GM04504 (cell line): ENCODE measurements at places on chromosomes 6 and 20.

GRCh38 chr20:59933849-59934585 lies 580 bp upstream of the SYCP2 start:
- DNase-seq = peak; percentile 52

- DNase-seq = no peak
Observed at GRCh38 chr6:14305624-14306023, 188.1 kb downstream of the CD83 start.

GRCh38 chr6:132567566-132567965 lies 2.6 kb upstream of the TAAR6 start:
- no peak for DNase-seq

GRCh38 chr20:31274441-31274840 lies 17.0 kb downstream of the DEFB115 start:
- DNase-seq = no peak

DNA sequence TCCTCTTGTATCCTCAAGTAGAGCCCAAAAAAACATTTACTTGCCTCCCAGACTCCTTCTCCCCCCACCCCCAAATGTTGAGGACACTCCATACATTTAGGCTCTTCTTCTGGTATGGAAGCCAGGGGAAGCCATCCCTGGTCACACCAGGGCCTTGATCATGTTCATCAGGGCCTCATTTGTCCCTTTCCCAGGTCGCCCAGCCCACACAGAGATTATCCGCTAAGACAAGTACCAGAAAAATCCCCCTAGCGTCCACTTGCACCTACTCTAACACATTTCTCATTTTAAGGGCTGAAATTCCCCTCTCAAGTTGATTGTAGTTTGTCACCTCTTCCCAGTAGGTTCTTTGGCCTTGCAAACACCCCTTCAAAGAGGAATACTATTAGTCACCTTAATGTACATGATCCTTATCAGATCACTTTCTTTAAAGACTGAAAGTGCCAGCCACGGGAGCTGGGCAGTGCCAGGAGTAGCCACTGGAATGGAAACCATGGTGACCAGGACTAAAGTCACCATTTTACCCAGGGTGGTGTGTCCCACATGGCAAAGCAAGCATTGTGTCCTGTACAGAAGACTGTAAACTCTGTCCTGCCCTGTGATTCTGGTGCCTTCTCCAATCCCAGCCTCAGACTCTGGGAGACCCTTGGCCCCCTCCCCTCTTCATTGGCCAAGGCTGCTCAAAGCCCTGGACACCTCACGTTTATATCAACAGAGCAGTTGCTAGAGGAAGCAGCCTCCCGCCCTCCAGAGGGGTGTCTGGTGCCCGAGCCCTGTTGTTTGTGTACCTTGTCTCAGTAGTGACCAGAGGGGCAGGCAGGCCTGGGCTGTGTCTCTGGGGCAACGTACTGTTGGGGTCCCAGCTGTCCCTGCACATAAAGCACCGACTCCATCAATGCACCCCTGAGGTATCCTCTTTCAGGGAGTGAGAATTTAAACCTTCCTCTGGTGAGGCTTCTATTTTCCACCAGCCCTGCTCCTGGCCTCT lies 5.0 kb upstream of the APOBEC2 start:
- no peak for DNase-seq

DNA sequence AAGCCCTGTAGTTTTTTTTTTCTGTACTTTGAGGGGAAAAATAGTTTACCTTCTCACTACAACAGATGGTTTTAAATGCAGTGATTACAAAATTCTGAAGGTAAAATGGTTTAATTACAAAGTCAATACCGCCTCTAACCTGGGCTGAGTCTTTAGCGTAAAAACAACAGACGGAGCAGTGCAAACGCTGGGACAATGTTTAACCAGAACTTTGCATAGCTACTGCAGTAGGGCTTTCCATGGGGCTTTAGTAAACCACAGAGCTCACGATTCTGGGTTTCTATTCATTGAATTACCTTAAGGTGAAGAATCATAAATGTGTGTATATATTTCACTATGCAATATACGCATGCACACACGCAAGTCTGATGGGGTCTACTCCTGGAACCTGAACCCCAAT lies 77.9 kb downstream of the RFX6 start:
- DNase-seq = no peak

DNA sequence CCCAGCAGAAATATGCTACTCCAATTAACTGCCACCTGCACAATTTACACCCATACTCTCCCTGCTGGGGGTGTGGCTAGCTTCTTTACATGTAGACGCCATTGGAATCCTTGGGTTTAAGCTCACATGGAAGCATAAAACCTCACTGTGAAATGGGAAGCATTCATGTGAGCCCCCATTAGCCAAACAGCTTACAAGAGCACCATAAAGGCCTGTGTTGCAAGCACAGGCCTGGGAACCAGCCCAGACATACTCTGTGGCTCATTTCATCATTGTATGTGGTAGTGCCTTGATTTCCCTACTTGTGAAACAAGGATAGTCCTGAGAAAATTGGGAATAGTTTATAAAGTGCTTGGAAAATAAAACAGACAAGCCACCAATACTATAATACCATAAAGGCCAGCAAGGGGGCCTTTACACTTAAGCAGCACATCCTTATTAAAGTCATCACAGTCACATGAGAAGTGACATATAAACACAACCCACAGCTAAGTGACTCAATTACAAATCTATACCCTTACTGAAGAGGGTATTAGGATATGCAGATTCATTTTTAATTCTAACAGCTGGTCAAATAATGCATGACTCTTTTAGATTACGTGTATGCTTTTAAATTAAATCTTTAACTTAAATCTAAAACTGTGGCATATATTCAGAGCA lies 6.8 kb downstream of the ADNP start:
- no peak for DNase-seq

DNA sequence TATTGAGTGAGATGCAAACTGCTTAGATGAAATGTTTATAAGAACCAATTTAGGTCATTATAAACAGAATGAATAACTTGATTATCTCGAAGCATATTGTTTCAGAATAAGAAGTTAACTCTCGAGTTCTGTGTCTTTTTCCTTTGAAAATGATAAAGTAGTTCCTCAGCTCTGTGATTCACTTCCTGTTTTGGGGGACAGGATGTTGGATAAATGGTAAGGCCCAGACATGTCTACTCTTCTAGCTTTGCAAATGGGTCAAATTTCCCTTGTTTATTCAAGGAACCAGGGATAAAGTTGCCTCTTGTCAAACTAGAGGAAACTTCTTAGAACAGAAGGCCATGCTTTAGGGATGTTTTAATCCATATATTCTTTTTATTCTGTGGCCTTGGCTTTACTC lies 246.9 kb downstream of the SOX4 start:
- DNase-seq = no peak

- no peak for DNase-seq
Observed at GRCh38 chr20:22389836-22390542, 194.4 kb downstream of the FOXA2 start.

DNA sequence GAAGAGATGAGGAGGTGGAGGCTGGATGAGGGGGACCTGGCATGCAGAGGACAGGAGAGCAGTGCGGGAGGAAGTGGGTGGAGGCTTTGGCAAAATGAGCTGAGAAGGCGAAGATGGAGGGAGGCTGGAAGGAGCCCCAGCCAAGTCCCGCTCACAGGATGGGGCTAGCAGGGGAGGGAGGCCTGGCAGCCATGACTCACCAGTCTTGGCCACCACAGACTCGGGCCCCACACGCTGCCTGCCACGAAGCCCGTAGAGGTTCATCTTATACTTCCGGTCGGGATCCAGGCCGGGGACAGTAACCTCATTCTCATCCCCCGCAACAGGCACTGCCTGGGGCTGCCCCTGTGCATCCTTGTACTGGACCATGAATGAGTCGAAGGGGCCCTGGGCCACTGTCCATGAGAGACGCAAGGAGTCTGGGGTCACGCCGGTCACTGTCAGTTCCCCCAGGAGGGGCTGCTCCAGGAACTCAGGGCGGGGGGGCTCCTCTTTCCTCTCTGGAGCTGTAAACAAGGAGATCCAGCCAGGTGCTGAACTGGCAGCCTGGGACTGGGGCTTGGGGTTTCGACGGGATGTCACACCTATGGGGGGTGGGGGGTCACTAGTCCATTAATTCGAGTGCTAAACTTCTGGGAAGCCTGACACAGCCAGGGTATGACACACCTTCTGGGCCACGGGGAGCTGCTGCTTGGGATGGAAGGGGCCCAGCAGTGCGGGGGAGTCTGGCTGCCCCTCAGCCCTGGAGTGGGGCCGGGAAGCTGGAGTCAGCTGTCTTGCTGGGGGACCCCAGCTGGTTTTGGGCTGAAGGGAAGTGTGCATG lies 27.8 kb downstream of the TNXB start:
- peak; percentile 86 for DNase-seq
